ENCODE measurements at places on chromosomes 5 and 9.

DNA sequence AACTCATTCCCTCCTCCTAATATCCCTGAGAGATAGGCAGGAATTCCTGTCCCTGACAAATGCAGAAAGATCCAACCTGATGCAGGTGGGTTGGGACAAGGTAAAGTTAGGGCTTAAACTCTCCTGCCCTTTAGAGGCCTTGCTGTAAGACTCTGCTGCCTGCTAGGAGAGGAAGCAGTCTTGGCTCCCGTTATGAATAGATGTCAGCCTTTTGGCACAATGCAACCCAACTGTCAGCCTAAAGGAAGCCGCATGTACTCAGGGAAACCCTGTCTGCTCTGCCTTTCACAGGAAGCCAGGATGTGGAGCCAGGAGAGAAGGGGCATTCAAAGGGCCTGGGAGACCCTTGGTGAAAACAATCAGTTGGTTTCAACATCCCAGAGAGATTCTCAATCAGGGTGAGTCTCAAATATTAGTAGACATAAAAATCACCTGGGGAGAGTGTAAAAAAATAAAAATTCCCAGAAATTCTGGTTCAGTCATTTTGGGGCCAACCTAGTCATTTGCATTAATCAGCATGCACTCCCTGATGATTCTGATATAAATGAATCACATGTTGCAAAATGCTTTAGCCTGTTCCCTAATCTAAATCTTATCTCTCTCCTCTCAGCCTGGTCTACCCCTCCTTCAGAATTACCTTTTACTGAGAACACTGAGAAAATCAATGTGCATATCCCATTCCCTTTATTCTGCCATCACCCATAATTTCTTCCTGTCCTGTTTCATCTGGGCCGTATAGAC, 136.2 kb upstream of the TRIM32 start:
- H3K4me1 ChIP-seq: peaks cover 5% of the 10 kb centered on the region
- H3K27me3 ChIP-seq: no peaks in the 10 kb centered on the region
- DNase-seq: no peak
- H3K36me3 ChIP-seq: peaks cover 3% of the 10 kb centered on the region
- H3K4me3 ChIP-seq: no peak overlapping the region

- H3K27me3 ChIP-seq: no peaks in the 10 kb centered on the region
- H3K36me3 ChIP-seq: no peaks in the 10 kb centered on the region
- H3K4me3 ChIP-seq: no peak overlapping the region
- no peaks in the 10 kb centered on the region for H3K4me1 ChIP-seq
- DNase-seq: no peak
These were observed 28.8 kb downstream of the TRPM6 start for GRCh38 chr9:74858751-74859414.

GRCh38 chr9:37471942-37472684, 6.9 kb upstream of the ZBTB5 start:
- peak overlapping the region; percentile 42 for H3K27ac ChIP-seq
- no peaks in the 10 kb centered on the region for H3K36me3 ChIP-seq
- H3K4me3 ChIP-seq: peak overlapping the region; percentile 61

GRCh38 chr9:125388978-125389377, 127.4 kb downstream of the GAPVD1 start:
- peaks cover 2% of the 10 kb centered on the region for H3K36me3 ChIP-seq
- no peak for DNase-seq
- no peak overlapping the region for H3K27ac ChIP-seq

- no peak for DNase-seq
- no peaks in the 10 kb centered on the region for H3K4me1 ChIP-seq
- H3K27me3 ChIP-seq: no peaks in the 10 kb centered on the region
- H3K4me3 ChIP-seq: no peak overlapping the region
These were observed 407.8 kb upstream of the SGCD start for GRCh38 chr5:155919126-155919525.

- no peak for DNase-seq
- H3K4me3 ChIP-seq: no peak overlapping the region
- H3K4me1 ChIP-seq: no peaks in the 10 kb centered on the region
These were observed 67.2 kb downstream of the MRPS30 start for GRCh38 chr5:44875661-44876605.

DNA sequence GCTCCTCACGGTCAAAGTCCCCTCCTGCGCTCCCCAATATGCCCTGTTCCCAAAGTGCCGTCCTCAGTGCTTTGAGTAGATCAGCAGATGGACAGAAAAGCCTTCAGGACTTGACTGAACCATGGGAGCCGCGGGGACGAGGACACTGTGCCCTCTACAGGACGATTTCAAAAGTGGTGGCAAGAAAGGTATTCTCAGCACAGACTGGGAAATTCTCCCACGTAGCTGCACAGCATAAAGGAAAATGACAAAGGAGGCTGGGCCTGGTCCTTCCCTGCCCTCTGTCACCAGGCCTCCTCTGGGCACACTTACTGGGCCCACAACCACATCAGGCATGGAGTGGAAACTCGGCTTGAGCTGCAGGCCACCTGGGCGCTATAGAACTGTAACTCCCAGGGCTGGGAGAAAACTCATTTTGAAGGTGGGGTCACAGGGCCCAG, 16.7 kb upstream of the MTMR12 start:
- no peak overlapping the region for H3K4me3 ChIP-seq
- peaks cover 5% of the 10 kb centered on the region for H3K4me1 ChIP-seq
- DNase-seq: peak; percentile 30
- H3K27ac ChIP-seq: no peak overlapping the region
- no peaks in the 10 kb centered on the region for H3K36me3 ChIP-seq
- H3K27me3 ChIP-seq: no peaks in the 10 kb centered on the region

DNA sequence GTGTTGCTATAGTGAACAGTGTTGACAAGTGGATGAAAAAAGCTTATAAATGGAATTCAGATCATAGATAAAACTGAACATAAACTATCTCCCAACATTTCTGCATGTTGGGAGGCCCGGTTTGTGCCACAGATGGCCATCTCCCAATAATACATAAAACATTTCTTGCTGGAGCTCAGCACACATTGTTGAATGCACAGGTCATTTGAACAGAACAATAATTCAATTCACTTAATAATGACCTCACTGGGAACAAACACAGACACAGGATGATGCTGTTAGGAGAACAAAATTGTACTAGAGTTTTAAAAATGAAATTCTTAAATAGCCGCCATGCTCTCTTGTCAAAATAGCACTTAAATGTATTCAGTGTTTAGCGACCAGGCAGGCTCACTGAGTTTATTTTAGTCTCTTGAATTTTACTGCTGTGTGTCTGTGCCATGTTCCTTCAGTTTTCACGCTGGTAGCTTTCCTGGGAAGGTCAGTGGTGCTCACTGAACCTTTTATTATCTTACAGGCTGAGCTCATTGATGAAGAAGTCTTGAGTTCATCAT, 85.0 kb upstream of the SSBP2 start:
- H3K36me3 ChIP-seq: no peaks in the 10 kb centered on the region
- no peak overlapping the region for H3K4me3 ChIP-seq
- peaks cover 10% of the 10 kb centered on the region for H3K27me3 ChIP-seq

- no peaks in the 10 kb centered on the region for H3K36me3 ChIP-seq
- H3K27me3 ChIP-seq: no peaks in the 10 kb centered on the region
- DNase-seq: no peak
- peak overlapping the region; percentile 25 for H3K4me3 ChIP-seq
- H3K27ac ChIP-seq: no peak overlapping the region
These were observed 91.1 kb upstream of the DMRT1 start for GRCh38 chr9:750249-750967.

DNA sequence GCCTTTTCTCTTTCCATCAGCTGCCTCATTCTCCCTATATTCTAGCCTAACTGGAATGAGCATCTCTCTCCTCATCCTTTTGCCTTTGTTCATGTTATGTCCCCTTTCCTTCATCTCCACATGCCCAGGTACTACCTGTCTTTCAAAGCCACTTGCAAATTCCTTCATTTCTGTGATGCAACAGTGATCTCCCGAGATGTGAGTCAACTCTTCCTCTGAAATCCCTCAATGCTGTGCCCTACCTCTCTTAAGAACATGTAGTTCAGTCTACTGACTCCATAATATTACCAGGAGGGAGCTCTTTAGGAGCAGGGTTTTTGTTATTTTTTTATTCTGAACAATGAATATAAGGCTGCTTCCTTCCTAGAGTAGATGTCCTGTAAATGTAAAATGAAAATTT, 91.6 kb downstream of the ZNF462 start:
- H3K4me1 ChIP-seq: no peaks in the 10 kb centered on the region
- H3K36me3 ChIP-seq: no peaks in the 10 kb centered on the region
- no peak for DNase-seq
- no peak overlapping the region for H3K4me3 ChIP-seq
- no peak overlapping the region for H3K27ac ChIP-seq

- no peak overlapping the region for H3K4me3 ChIP-seq
- no peaks in the 10 kb centered on the region for H3K4me1 ChIP-seq
- H3K27me3 ChIP-seq: no peaks in the 10 kb centered on the region
- H3K27ac ChIP-seq: no peak overlapping the region
These were observed 526.8 kb upstream of the GRAMD2B start for GRCh38 chr5:125896368-125896767.

DNA sequence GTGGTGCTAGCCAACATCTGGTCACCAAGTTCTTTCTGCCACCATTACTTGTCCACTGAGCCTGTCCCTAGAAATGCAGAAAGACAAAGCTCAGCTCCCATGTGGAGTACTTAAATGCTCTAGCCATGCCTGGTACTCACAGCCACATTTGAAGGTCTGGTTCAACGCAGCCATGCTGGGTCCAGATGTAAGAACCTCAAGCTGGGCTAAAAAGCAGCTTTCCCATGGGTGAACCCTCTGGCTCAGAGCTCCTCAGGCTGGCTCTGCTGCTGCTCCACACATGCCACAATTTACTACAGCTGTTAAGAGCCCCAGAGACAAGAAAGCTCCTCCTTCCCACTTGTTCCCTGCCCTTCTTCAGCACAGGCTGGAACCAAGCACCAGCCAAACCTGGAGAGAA, 97.1 kb upstream of the LRRTM2 start:
- DNase-seq: no peak
- no peak overlapping the region for H3K27ac ChIP-seq
- peaks cover 3% of the 10 kb centered on the region for H3K36me3 ChIP-seq
- peaks cover 6% of the 10 kb centered on the region for H3K4me1 ChIP-seq
- H3K4me3 ChIP-seq: no peak overlapping the region

DNA sequence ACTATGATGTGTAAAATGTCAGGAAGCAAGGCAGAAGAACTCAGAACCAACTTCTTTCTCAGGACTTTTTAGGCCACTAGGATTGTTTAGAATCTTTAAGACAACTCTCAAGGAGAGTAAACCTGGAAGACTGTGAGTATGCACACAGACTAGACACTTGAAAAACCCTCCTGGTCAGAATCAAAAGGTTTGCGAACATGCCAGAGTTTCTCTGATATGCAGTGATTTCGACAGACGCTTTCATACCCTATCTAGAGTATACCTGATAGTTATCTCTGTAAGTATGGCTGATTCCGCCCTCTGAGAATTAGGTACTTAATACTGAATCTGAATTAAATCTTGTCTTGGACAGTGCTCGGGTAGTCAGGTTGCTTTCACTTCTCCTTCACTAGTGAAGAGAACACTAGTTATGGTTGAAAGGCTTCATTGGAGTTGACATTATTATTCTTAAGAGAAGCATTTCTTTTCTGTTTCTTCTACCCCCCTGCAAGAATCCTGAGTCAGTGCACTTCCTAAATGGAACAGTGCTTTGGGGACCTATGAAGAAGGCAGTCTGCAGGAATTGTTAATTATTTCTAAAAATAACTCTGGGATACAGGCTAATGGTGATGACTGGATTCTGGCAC, 158.1 kb downstream of the HACD4 start:
- no peaks in the 10 kb centered on the region for H3K27me3 ChIP-seq
- H3K36me3 ChIP-seq: peaks cover 2% of the 10 kb centered on the region
- H3K27ac ChIP-seq: no peak overlapping the region
- peaks cover 7% of the 10 kb centered on the region for H3K4me1 ChIP-seq
- no peak overlapping the region for H3K4me3 ChIP-seq
- DNase-seq: no peak

DNA sequence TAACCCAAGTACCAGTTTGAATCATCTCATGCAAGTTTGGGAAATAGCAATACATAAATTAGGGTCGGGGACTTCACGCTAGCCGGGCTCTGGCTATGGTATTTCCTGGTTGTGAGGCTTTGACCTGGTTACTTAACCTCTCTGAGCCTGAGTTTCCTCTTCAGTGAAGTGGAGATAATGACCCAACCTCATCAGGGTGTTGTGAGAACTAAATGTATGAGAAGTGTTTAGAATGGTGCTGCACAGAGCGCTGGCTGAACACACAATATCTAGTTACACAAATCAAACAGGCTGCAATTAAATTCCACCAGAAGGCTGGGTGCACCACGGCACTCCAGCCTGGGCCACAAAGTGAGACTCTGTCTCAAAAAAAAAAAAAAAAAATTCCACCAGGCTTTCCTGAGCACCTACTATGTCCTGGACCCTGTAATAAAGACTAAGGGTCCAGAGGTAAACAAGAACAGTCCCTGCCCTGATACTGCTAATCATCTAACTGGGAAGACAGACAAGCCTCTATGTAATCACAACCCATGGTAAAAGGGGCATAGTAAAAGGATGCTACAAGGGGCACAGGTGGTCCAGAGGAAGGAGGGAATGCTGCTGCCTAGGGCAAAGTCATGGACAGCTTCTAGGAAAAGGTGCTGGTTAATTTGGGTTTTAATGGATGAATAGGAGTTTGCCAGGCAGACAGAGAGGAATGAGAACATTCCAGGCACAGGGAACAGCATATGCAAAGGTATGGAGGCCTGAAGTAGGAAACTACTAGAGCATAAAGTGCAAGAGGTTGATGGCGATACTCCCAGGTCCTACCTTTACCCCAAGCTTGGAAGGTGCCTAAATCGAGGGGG, 27.7 kb downstream of the DUSP1 start:
- no peaks in the 10 kb centered on the region for H3K36me3 ChIP-seq
- H3K4me3 ChIP-seq: no peak overlapping the region
- peaks cover 15% of the 10 kb centered on the region for H3K4me1 ChIP-seq
- H3K27ac ChIP-seq: no peak overlapping the region
- no peaks in the 10 kb centered on the region for H3K27me3 ChIP-seq
- DNase-seq: no peak

DNA sequence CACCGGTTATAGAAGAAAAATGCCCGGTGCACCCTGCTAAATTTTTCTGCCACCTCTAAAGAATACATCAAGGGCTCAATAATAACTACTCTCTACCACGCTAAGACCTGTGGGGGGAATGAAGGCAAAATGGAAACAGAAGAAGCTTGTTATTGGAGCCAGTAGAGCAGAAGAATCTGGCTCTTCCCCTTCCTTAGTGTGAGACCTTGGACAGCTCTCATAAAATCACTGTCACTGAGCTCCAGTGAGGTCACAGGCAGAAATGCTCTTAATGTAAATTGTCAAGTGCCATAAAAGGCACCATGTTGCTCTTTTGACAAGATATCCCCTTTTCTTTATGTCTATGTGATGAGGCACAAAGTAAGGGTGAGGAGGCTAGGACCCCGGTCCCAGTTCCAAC, 74.4 kb downstream of the ASTN2 start:
- H3K27me3 ChIP-seq: no peaks in the 10 kb centered on the region
- no peak overlapping the region for H3K4me3 ChIP-seq
- no peak overlapping the region for H3K27ac ChIP-seq
- no peak for DNase-seq
- H3K36me3 ChIP-seq: no peaks in the 10 kb centered on the region

DNA sequence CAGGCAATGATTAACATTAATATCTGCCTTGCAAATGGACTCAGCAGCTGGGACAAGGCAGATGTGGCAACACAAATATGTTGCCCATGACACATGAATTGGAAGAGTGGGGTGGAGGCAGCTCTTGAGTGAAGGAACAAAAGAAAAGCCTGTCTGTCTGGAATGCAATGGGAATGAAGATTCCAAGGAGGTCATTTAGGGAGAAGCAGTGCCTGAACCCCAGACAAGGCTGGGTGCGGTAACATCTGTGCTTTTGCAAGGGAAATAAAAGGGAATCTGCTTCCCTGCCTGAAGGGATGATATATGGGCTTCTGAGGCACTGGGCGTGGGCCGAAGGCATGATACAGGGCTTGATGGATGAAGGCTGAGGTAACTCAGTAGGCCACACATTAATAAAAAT, 94.1 kb upstream of the TRIM32 start:
- no peak overlapping the region for H3K4me3 ChIP-seq
- no peaks in the 10 kb centered on the region for H3K4me1 ChIP-seq
